ENCODE measurements at places on chromosomes 6 and 20. TPM values are rescaled to one million over a fixed set of nuclear protein-coding genes. Genes with fewer than 3 reads are reported as not detected.

GRCh38 chr20:19942611-19943010 lies 74.6 kb upstream of the NAA20 start:
- no peak for DNase-seq

- no peak for DNase-seq
Observed at GRCh38 chr6:8030920-8031319, 33.3 kb downstream of the BLOC1S5 start.

The PRICKLE4 gene
- polyA plus RNA-seq = 1.9 TPM

The KCNQ2 gene
- polyA plus RNA-seq = 4.4 TPM

The TMEM74B gene
- 2.9 TPM for polyA plus RNA-seq

The SDC4 gene
- polyA plus RNA-seq = 10.5 TPM

DNA sequence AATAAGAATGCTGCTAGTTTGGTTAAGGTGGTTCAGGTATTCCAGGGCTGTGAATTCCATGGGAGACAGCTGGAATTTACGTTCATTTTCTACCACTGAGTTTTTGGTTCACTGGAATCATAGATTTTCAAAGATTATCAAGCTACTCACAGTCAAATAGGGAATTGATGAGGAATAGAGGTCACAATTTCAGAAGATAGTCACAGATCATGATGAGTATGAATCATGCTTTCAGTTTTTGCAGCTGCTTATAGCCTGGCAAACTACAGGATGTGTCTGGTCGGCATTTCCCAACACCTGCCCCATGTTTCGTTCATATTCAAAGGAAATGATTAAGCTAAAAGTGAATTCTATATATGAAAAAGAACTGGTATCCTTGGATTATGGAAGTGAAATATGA lies 58.7 kb downstream of the BCKDHB start:
- no peak for DNase-seq

GRCh38 chr6:34172961-34173775 lies 27.3 kb upstream of the GRM4 start:
- no peak for DNase-seq

- no peak for DNase-seq
Observed at GRCh38 chr6:143197377-143197776, 136.7 kb downstream of the AIG1 start.

The LY6G6C gene
- polyA plus RNA-seq = 0.30 TPM

The MYCT1 gene
- 26.5 TPM for polyA plus RNA-seq

DNA sequence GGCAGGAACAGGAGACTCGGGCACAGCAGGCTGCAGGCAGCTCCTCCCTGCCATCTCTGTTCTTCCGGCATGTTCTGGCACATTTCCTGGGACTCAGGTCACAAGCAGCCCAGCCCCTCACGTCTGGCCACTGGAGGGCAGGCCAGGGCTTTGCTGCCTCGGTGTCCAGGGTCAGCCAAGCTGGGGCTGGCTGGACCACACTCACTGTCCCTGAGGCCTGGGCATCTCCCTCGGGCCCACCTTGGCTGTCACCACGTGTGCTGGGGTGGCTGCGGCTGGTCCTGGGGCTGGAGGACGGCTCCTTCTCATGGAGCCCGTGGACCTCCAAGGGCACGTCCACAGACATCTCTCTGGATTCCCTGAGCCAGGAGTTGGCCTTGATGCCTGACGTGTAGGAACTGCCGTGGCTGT lies 18.5 kb downstream of the FRMD1 start:
- peak; percentile 71 for DNase-seq

DNA sequence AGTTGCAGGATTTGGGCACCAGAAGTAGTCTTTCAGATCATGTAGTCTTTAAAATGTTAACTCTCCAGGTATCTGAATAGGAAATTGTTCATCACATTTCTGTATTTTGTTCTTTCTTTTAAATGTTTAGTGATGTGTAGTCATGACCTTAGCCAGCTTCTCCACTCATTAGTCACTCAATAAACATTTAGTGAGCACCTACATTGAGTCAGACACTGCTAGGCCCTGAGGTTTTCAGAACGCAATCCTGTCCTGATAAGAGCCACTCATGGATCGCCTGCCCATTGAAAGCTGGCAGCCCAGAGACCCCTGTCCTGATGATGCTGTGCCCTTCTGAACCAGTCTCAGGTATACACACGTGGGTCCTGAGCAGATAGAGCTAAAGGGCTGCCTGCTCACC lies 163.4 kb upstream of the HEY2 start:
- DNase-seq = no peak

DNA sequence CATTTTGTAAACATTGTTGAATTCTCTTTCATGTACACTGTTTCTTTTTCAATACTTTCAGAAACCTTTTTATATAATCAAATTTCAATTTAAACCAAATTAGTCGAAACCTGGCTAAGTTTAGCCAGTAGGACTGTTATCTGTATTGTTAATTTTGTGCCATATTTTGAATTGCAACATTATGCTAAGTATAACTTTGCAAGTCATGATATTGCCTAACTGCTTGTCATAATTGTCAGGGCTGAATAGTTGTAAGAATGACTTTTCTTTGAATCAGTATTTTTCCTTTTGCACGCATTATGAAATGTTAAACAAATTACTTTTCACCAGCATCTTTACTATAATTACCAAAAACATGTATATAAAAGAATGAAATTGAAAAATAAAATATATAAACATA lies 82.7 kb downstream of the SAMD3 start:
- no peak for DNase-seq

DNA sequence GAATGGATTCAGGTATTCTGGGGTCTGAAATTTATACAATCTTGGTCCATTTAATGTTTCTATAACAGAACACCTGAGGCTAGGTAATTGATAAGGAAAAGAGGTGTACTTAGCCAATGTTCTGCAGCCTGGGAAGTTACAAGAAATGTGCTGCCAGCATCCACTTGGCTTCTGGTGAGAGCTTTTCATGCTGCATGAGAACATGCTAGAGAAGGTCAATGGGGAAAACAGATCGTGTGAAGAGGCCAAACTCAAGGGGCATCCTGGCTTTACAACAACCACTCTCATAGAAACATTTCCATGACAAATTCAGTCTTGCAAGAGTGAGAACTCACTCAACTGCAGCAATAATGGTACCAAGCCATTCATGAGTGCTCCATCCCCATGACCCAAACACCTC lies 16.8 kb downstream of the IL22RA2 start:
- no peak for DNase-seq

The CALHM6 gene
- 3.6 TPM for polyA plus RNA-seq

DNA sequence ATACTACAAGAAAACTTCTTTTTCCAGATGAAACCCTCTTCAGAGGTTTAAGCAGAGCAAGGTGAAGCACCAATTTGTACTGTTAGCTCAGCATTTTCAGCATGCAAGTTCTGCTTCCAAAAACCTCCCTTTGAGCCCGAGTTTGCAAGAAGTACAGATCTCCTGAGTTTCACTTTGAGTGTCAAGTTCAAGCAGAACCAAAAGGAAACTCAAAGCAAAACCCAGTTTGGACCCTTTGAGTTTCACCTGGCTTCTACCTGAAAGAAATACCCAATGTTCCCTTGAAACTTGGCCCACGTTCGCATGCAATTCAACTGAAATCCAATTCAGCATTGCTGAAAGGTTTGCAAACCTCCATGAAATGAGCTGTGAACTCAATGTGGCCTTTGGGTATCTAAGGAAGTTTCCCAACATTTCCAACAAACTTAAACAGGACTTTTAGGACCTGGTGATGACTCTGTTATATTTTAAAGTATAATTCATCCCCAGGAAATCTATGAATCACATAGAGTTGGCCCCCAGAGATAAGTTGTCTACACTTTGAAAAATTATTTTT lies 62.9 kb upstream of the HBS1L start:
- DNase-seq = no peak

The SLCO4A1 gene
- polyA plus RNA-seq = 0.69 TPM

DNA sequence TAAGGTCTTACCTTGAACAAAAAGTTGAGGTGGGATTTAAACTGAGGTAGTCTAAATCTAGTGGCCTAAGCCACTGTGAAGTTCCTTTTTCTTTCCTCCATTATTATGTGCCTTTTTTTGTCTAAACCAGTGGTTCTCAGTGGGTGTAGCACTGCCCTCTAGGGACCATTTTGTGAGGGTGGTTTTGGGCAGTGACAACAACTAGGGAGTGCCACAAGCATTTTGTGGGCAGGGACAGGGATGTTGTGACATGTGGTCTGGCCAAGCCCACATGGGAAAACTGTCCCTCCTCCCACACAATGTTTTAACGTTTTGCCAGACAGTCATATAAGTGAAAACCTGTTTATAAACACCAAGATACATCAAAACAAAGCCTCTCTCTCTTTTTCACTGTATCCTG lies 899.4 kb upstream of the FLRT3 start:
- DNase-seq = no peak

DNA sequence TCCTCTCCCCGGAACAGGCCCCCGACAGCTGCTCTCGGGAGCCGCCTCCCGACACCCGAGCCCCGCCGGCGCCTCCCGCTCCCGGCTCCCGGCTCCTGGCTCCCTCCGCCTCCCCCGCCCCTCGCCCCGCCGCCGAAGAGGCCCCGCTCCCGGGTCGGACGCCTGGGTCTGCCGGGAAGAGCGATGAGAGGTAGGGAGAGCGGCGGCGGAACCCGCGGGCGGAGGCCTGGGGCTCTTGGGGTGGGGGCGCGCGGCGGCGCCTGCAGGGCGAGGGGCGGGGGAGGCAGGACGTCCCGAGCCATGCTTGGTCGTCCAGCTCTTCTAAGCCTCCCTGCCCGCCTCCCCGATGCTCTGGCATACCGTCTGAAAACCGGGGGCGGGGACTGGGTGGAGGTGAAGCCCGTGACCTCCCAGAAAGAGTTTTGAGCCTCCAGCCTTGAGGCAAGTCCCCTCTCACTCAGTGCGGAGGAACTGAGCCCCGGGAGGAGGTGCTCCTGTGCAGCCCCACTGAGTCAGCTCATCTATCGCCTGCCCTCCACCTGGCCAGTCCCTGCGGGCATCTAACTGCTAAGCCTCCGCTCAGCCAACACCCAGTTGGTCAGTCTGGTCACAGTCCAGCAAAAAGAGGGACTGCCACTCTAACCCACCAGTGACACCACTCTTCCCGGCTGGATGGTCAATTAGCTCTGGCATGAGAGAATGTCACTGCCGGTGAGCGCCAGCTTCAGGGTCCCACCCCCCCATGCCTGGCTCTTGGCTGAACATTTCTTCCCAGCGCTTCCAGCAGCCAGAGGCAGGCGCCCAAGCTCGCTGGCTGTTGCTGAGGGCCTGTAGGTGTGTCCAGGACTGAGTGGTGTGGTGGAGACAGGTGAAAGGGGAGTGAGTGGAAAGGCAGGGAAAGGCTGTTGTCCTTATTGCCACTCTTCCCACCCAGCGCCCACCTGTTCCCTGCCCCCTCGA lies 482 bp downstream of the DDR1 start:
- peak; percentile 70 for DNase-seq

The SLX4IP gene
- polyA plus RNA-seq = 6.3 TPM

DNA sequence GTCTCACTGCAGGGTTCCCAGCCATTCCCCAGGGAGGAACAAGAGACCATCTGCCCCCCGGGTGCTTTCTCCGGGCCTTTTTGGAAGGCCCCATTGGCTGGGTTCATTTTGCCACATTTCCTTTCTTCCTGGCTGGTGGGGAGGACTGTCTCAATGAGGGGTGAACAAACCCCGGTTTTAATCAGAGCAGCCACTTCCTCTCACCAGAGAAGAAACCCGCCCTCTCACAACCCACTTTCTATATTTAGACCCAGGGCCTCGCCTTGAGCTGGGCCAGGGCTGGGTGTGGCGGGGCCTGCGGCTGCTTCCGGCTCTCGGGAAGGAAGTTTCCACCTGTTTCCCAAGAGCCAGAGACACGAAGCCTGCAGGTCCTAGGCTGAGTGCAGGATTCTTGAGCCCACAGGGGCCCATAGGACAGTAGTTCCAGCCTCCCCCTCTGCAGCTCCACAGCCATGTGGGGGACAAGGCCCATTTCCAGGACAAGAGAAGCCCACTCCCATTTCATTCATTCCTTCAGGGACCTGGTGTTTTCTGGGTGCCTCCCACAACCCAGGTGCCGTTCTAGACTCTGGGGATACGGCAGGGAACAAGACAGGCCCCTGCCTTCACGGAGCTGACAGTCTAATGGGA lies 41.8 kb downstream of the RBM38 start:
- DNase-seq = peak; percentile 30

GRCh38 chr6:121838842-121839241 lies 403.4 kb downstream of the GJA1 start:
- no peak for DNase-seq

DNA sequence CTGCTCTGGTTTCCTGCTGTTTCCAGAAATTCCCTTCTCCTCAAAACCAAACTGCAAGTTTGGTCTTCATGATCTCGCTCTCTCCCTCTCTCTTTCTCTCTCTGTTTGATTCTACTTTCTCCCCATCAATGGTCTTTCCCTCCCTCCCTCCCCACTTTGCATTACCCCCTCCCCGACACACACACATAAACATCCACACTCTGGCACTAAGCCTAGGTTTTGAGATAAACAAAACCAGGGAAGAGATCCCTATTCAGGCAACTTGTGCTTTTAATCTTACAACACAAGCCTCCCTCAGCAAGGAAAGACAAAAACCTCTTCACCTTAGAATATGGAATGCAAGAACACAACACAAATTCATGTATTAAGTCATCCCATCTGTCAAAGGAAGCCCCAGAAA lies 73.5 kb upstream of the PTPRT start:
- DNase-seq = no peak

DNA sequence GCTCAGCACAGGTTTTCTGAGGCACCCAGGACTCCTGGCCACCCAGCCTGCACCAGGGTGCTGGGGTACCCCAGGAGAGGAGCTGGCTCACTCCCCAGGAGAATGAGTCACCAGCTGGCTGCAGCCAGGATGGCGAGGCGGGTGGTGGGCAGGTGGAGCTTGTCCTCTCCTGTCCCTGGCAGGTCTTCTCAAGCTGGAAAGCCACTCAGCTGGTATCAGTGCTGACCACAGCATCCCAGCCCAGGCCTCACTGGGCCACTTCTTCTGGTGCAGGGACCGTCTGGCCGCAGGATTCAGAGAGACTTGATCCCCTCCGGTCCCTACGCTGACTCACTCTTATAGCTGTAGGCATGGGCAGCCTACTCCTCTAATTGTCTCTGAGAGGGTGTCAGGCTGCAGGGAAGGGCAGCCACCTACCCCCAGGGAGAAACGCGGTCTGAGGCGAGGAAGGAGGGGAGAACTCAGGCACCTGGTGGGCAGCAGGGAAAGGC lies 22.2 kb downstream of the TFEB start:
- no peak for DNase-seq

DNA sequence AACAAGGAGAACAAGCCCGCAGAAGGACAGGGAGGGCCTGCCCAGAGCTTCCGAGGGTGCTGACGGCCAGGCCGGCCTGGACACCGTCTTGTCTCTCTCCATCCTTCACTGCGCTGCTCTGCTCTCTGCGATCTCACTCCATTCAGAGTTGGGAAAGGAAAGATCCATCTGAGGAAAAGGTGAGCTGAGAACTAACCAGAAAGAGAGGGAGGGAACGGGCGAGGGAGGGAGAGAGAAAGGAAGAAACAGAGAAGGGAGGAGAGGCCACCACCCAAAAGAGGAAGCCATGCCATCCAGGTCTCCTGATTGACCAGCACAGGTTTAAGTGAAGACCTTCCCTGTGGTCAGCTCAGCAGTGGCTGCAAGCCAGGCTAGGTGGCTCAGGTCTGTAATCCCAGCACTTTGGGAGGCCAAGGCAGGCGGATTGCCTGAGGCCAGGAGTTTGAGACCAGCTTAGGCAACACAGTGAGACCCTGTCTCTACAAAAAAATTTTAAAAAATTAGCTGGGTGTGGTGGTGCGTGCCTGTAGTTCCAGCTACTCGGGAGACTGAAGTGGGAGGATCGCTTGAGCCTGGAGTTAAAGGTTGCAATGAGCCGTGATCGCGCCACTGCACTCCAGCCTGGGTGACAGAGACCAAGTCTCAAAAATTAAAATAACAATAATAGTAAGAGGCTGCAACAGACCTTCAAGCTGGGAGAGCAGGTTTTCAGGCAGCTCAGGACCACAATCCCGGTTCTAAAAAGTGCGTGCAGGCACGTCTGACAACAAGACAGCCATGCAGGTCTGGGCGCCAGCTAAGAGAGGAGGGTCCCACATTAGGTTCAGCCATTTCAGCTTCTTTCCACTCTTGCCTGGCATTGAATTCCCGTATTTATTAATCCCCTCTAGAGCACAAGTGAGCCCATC lies 34.2 kb upstream of the DLGAP4 start:
- no peak for DNase-seq
